ENCODE measurements at places on chromosomes 16 and 17.

DNA sequence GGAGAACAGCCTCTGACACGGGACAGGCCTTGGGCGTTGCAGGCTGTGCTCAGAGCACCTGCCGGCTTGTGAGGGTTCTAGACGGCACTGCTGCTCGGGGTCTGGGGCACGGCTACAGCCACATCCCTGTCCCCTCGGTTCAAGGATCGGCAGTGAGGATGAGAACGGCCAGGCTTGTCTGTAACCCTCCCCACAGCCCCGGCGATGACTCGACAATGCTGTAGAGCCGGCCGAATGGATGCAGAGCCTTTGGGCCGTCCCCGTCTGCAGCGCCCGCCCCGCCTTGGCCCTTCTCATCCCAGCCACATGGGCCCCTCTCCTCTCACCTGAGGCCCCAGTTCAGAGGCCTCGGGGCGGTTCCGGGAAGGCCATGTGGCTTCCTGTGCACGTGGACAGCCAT is 49.0 kb upstream of the METRNL start:
- DNase-seq = no peak

DNA sequence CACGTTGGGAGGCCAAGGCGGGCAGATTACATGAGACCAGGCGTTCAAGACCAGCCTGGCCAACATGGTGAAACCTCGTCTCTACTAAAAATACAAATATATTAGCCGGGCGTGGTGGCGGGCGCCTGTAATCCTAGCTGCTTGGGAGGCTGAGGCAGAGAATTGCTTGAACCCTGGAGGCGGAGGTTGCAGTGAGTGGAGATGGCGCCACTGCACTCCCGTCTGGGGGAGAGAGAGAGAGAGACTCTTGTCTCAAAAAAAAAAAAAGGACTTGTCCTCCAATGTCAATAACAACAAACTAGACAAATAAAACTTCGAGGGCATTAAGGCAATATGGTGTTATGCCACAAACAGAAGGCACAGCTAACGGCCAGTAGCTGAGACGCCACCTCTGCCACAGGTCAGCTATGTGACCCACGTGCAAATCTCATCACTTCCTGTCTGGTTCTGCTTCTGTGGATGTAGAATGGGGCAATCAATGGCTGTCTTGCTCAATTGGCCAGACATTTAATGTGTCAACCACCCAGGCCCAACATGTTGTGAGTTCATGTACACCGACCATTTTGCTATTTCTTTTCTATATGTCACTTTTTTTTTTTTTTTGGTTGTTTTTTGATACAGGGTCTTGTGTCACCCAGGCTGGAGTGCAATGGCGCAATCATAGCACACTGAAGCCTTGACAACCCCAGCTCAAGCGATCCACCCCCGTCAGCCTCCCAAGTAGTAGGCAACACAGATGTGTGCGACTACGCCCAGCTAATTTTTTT is 834 bp upstream of the TXNDC11 start:
- DNase-seq = no peak

GRCh38 chr17:77503293-77503655 is 362.5 kb downstream of the SEC14L1 start:
- DNase-seq = no peak

DNA sequence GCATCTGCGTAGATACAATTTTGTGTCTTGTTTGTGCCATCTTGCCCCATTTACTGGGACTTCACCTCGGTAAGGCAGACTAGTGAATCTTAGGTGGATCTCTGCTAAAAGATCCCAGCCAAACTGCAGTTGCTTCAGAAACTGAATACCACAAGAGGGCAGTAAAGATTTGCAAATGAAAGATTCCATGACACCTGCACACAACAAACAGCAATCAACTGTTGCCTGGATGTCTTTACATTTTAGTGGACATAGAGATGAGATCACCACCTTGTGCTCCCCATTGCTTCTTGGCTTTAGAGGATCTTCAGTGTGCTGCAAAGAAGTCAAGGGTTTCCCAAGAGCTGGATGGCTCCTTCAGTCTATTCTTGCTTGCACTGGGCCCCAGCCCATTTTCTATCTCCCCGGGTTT is 119.2 kb upstream of the CACNG5 start:
- DNase-seq = no peak

DNA sequence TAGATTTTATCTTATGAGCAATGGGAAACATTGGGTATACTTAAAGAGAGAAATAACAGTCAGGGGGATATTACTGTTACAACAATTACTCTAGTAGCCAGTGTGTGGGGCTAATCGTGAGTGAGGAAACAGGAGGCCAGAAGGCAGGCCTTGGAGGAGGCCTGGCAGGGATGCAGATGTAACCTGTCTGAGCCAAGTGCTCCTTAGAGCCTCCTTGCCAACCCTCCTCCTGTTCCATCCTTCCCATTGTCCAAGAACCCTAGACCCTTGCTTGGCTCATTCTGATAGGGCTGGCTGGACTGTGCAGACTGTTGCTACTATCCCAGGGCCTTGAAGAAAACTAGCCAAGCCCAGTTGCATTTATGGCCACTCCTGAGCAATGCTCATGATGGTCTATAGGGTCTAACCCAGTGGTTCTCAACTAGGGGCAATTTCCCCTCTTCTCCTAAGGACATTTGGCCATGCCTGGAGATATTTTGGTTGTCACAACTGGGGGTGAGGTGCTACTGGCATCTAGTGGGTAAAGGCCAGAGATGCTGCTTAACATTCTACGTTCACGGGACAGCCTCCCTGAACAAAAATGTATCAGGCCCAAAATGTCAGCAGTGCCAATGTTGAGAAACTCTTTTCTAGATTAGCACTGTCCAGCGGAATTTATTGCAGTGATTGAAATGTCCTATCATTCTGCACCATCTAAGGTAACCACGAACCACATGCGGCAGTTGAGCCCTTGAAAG is 24.4 kb upstream of the WSCD1 start:
- no peak for DNase-seq

- DNase-seq = no peak
Observed at GRCh38 chr16:30620169-30620568, 10.0 kb upstream of the ZNF689 start.

- no peak for DNase-seq
Observed at GRCh38 chr17:75799402-75799801, 14.8 kb downstream of the UNK start.

DNA sequence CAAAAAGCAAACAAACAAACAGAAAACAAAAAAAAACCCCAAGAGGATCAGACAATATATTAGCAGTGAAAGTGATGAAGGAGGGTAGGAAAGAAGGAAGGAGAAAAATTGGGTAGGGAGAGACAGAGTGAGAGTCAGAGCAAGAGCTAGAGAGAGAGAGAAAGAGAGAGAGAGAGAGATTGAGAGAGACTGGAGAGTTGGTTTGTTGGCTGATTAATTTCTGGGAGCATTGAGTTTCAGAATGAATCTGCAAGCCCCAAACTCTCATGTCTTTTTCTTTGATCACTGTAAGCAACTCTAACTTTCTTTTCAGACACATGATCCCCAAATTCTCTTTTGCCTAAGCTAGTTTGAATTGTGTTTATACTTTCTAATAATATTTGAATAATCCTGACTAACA is 388.1 kb downstream of the SHISA9 start:
- DNase-seq = no peak

DNA sequence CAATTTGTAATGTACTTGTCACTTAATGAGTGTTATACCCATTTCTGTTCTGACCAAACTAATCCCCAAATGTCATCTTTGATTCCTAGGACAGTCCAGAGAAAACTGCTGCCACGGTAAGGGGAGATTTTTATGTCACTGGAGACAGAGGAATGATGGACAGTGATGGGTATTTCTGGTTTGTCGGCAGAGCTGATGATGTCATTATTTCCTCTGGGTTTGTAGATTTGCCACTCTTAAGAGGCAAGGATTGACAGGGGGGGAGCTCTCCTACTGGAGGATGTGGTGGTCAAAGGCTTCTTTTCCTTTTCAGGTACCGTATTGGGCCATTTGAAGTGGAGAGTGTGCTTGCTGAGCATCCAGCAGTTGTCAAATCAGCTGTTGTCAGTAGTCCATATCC is 12.5 kb downstream of the THUMPD1 start:
- no peak for DNase-seq

DNA sequence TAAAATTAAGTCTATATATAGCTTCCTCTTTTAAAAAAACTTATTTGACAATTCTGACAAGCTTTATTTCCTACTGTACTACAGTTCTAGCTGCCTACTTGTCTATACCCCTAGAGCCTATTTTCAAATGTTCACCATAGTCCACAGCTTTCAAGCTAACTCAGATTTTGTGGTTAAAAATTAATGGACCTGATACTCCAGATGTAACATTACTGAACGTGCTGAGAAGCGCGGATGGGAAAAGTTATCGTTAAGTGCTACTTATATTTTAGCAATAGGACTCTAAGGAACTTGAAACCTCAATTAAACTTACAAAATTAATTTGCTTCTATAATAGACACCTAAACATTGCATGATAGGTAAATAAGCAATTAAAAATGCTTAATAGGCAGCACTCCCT is 31.2 kb downstream of the GNA13 start:
- no peak for DNase-seq

DNA sequence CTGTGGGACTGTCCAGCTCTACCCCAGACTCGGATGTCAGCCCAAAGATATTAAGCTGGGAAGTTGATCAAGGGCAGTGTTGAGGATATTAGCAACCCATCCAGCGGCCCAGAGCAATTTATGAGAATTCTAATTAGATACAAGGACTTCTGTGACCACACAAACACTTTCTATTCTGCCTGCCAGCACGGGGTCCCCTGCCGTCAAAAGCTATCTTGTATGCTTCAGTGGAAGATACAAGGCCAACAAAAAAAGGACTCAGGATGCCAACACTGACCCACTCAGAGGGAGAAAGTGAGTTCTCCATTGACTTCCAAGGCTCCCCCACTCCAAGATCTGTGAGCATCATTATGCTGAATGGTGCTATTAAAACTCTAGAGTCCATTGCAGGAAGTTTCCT is 390.7 kb downstream of the GRIN2A start:
- no peak for DNase-seq

GRCh38 chr17:7851438-7852261 is 3.2 kb upstream of the TMEM88 start:
- peak; percentile 89 for DNase-seq
